ENCODE measurements at places on chromosomes 12 and 14.

GRCh38 chr14:35740215-35740614 is 68.9 kb downstream of the RALGAPA1 start:
- no peak for DNase-seq

GRCh38 chr12:113667095-113667494 is 195.4 kb upstream of the LHX5 start:
- DNase-seq, result no peak

DNA sequence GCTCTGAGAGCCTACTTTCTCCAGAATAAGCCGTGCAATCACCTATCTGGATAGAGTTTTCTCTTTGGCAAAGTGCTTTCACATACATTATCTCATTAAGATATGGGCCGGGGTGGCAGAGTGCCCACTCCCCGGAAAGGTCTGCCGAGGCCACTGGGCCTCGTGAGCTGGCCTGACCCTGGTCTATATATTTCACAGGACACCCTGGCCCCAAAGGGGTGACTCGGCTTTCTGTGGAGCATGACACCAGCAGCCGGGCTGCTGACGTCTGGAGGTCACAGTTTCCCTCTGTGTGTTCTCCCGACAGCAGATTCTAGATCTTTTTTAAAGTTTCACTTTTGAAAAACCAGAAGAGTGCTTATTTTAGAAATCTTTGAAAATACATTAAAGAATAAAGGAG is 27.9 kb upstream of the ATP2A2 start:
- no peak for DNase-seq

GRCh38 chr12:69513297-69513696 is 43.1 kb downstream of the FRS2 start:
- no peak for DNase-seq

- no peak for DNase-seq
These were observed 35.8 kb downstream of the RASAL1 start for GRCh38 chr12:113099764-113100163.

DNA sequence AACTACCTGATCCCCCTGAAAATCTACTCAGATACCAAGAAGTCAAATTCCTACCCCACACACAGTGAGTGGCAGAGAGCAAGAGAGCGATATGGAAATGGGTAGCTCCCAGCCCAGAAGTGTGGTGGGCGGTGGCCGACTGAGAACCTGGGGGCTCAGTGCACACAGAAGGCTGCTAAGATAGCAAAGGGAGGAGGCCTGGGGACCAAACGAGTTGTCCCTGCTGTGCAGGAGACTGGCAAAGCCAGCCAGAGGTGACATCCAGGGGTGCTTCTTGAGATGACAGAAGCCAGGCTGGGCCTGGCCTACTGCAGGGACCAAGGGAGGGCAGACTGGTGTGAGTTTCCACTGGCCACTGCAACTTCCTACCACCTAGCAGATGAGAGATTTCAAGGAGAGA is 52.9 kb downstream of the VWF start:
- no peak for DNase-seq

GRCh38 chr12:59372956-59373355 is 222.9 kb upstream of the SLC16A7 start:
- DNase-seq, result no peak

- no peak for DNase-seq
These were observed 110.4 kb downstream of the KCNC2 start for GRCh38 chr12:75099210-75099609.
